ENCODE measurements at places on chromosomes 12 and 14.
A peak's percentile ranks its signal among the peaks of the same experiment; 100 is the strongest.

DNA sequence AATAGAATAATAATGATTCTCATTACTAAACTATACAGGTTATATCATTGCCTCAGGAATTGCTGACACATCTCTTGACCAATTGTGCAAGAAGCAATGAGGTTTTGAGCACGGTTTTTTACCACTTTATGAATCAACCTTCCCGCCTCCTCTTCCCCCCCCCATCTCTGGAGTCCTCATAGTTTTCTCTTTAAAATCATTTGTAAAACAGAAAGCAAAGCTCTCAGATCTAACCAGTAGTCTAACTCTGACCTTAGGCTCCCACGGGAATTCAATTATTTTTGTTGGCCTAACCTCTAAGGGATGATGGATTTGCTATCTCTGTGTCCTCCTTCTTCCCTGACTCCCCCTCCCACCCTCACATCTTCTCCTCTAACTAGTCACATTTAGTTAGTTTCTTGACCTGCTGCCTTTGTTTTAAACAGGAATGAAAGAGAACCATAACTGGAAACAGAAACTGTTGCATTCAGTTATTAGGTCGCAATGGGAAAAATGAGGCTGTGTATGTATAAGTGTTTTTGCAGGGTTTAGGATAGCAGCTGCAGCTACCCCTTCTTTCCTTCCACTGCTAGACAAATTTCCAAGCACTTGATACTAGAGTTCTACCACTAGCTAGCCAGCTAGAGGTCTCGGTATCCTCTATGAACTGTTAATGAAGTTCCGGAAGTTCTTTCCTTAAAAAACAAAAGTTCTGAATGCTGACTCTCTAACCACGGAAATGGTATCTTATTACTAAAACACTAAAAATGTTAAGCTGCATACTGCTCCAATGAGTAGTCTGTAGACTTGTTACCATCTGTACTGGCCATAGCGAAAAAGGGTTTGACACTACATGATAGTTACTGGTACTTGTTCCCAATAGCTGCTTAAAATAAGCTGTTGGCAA, 65.4 kb downstream of the TAOK3 start:
- peak; percentile 21 for DNase-seq

DNA sequence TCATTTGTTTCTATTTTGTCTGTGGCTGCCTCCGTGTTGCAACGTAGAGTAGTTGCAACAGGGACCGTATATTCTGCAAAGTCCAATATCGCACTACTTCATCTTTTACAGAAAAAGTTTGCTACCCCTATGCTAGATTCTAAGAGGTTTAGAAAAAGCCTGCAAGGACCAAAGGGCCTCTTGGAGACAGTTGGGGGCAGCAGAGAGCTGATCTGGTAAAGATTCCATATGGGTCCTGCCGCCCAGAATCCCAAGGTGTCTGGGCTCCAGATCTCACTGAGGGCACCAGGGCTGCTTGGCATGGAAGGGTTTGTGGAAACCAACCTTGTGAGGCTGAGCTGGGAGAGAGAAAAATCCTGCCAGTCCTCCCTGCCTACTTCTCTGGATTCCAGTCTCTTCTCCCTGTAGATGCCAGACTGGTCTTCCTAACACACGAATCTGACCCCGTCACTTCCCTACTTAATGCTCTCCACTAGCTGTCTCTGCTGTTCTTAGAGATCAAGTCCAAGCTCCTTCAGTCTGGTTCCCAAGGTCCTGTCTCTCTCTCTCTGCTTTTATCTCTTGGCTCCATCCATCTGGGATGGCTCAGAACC, 74.6 kb downstream of the GLRX5 start:
- DNase-seq = no peak

DNA sequence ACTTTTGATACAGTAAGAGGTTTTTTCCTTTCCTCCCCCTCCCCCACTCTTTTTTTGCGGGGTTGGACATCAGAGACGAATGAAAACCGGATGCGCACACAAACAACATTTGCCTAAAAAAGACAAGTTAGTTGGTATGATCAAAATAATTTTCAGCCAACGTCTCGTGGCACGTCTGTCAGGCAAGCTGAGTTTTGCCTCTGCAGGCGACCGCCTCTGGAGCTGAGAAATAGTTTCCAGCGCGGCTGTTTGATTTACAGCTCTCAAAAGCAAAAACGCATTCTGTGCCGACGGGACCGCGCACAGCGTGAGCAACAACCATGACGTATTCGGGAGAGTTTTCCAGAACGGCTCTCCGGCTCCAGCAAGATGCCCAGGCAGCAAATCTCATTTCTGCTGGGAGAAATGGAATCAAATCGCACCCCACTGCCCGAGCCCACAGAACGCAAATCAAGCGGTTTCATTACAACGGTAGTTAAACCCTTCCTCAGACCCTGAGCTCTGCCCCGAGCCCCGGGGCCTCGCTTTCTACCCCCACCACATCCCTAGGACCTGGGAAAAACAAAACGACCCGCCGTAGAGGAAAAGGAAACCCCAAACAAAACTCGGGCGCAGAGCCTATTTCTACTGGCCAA, 14.2 kb upstream of the CALM1 start:
- DNase-seq = no peak

GRCh38 chr12:114638790-114639435, 45.1 kb downstream of the TBX3 start:
- no peak for DNase-seq

- no peak for DNase-seq
These were observed 386 bp downstream of the HDAC7 start for GRCh38 chr12:47819138-47819895.

DNA sequence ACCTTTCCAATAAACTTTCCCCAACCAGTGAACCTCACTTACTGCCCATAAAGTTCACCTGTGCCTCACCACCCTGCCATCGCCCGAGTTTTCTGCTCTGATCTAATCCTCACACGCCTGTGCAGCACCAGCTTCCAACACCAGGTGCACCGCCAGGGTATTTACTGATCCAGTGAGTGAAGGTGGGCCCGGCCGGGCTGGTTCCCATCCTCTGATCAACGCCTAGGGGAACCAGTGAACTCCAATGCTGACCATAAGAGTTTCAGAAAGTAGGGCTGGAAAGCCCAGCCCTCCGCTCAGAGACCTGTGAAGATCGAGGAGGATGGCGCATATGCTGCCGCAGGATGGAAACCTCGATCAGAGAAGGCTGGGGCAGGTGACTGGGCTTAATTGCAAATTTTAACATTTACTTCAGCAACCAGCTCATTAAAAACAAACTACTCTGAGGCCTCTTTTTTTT, 685 bp upstream of the MYL6B start:
- no peak for DNase-seq

DNA sequence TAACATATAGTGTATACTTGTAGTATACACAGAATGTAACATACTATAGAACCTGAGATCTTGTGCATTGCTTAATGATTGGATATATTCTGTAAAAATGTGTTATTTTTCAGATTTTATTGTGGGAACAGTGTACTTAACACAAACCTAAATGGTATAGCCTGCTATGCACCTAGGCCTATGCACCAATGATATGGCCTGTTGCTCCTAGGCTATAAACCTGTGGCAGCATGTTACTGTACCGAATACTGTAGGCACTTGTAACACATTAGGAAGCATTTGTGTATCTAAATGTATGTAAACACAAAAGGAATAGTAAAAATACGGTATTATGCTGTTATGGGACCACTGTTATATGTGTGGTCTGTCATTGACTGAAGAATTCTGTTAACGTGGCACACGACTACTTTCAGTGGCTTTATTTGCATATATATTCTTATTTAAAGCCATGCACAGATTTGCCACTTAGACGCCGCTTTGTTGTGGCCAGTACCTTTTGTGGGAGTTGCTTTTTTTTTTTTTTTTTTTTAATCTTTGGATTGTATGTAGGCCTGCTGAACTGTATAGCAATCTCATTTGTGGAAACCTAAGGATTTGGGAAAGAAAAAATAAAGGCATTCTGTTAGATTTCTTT, 7.4 kb downstream of the PAPOLA start:
- DNase-seq = no peak

GRCh38 chr12:27610374-27610773, 85.9 kb upstream of the REP15 start:
- no peak for DNase-seq

DNA sequence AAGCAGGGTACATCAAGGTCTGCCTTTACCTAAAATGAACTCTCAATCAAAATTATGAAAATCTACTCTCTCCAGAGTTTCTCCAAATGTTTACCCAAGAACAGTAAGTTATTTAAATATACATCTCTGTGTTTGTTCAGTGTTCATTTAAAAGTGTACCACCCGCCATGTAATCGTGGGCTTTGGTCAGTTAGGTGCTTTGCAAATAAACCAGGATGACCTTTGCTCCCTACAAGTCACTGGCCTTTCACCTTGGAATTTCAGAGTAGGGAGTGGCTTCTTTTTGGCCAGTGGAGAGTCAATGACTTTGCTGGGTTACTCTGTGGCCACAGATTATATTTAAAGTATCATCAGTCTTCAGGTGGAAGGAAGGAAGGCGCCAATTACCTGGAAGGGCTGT, 74.6 kb upstream of the PTPRB start:
- no peak for DNase-seq

- no peak for DNase-seq
These were observed 2.1 kb downstream of the DDN start for GRCh38 chr12:48996794-48997718.

DNA sequence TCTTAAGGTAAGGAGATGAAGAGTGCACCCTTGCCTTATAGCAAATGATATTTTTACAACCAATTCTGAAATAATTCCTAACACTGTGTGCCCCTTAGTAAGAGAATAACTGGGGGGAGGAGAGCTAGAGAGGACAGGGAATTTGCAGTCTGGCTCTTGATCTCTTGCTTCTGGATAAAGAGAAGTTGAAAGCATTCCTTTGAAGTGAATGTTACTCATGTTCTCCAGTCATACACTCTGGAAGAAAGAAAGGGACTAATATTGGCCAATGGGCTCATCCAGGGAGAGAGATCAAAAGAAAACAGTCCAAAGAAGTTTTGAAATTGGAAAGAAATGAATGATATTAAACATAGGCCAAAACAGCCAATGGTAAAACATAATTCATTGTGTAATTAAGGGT, 25.3 kb downstream of the C12orf75 start:
- no peak for DNase-seq
